Activated CD8-positive, alpha-beta memory T cell treated with anti-CD3 and anti-CD28 coated beads for 1 hour (primary cell): ENCODE measurements at places on chromosomes 3 and 15.
A peak's percentile ranks its signal among the peaks of the same experiment; 100 is the strongest.

DNA sequence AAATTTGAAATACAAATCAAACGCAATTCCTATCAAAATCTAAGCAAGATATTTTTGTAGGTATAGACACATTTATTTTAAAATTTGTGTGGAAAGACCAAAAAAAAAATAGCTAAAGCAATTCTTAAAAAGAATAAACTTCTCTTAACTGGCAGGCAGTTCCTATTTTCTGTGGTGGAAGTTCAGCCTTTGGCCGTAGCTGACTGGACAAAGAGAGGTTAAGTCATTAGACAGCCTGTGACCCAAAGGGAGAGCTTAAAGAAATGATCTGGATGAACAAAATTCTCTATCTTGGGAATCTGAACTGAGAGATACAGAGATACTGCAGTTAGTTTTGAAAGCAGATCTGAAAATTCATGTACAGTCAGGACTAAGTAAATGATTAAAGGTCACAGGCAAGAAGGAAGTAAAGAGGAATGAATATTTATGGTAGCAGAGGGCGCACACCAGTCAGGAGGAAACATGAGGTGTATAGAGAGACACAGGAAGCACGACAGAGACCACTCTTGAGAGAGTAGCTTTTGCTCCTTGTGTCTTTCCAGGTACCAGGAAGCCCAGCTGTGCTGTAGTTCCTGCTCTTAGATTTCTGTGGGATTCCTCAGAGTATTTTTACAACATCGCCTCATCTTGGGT lies 57.5 kb downstream of the TPRG1 start:
- DNase-seq = no peak

DNA sequence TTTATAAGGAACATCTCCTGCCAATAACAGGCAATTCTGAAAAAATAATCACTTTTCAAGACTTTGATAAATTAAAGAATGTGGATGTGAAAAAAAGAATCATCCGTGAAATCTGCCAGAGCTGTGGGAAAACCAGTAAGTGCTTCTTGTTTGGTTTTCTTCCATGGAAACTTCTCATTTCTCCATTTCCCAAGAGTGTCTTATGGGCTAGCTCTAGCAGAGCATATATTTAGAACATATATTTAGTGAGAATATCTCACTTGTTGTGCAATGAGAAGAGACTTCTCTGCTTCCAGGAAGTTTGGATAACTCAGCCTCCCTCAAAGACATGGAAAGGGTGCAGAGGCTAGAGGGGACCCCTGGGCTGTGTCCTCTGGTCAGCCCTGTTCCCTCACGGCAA lies 49.9 kb downstream of the COL6A5 start:
- DNase-seq = no peak

DNA sequence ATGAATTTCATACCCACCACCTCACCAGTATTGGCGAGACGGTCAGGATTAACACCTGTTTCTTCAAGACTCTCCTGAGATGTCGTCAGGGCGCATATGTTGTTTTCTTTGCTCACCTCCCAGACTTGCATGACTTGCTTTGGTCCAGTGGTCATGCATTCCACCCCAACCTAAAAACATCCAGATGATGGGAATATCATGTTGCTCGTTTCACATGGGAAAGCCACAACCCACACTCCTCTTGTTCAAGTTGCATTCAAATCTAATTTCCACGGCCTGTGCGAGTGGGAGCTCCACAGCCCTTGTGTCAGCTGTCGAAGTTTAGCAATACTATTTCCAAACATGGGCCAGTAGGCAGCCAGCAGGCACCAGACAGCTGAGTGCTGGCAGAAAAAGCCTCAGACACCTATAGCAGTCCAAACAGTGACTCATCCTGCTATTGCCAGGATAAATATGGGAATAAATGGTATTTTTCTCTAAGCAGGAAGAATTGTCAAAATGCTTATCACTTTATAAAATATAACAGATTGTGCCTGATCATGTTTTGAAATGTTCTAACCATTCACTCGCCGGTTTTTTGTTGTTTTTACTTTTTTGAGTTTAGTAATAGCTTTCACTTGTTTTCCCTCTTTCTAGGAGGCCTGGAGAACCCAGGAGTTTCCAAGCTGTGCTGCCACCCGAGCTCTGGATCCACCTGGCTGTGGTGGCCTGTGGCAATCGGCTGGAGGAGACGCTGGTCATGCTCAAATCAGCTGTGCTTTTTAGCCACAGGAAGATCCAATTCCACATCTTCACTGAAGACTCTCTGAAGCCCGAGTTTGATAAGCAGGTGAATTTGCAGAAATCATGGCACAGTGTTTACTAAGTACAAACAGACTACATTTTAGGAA lies 20.1 kb downstream of the GXYLT2 start:
- DNase-seq = no peak

- no peak for DNase-seq
These were observed 24.0 kb downstream of the STX19 start for GRCh38 chr3:94004301-94004910.

GRCh38 chr15:60375306-60375705 lies 22.5 kb downstream of the ANXA2 start:
- no peak for DNase-seq

DNA sequence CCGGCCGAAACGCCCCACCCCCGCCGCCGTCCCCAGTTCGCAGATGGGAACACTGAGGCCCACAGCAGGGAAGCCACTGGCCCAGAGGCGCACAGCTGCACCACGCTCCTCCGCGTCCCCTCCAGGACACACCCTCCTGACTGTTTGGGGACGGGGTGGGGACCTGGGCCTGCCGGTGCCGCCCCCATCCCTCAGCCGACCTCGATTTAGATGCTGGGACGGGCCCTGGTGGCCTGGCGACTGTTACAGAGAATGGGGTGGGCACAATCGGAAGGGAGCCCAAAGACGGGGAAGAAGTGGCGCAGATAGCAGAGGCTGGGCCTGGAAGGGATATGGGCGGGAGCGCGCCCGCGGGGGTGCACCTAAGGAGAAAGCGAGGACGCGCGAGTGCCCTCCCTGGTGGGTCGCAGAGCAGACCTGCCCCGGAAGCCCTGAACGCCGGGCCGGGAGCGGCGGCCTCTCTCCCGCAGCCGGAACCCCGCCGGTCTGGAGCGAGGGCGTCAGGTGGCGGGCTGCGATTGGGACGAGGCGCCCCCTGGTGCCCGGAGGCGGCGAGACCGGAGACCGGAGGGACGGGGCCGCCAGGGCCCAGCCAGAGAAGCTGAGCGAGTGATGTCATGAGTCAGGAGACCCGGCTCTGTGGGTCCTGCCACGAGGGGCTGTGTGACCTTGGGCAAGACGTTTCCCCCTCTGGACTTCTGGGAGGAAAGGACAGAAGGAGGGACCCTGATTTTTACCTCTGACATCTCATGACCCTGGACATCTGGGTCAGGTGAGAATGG lies 78.4 kb downstream of the IQSEC1 start:
- peak; percentile 59 for DNase-seq

DNA sequence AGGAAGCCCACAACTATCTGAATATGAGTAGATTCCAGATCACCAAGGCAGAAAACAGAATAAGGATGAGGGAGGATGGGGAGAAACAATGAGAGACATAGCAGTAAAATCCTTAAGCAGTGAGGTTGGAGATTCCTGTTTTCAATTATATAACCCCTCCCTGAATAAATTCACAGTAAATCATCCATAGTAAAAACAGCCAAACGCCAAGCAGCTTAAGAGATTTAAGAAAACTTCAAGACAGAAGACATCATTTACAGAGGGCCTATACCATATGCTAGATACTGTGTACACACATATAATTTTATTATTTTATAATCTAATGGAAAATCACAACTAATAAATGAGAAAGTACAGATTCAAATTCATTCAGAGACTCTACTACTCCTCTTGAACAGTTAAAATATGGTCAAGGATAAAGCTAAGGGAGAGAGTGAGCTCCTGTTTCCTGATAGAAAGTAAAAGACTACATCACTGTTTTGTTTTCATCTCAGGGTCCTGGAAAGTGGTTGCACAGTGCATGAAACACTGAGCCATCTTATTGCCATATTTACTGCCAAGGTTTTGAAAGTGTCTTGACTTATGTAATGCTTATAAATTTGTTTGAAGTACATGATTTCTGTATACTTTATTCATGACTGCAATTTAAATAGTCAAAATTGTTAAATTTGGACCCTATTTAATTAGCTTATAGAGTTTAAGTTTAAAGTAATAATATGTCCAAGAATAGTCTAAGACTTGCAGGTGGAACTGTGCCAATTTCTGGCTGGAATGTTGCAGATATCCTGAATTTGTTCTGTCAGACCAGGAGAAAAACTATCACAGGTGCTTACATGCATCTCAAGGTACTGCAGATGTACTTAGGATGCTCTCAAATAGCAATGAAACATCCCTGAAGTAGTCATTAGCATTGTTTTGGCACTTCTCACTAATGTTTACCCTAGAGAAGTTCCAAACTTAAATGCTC lies 141.4 kb downstream of the TBL1XR1 start:
- DNase-seq = no peak

DNA sequence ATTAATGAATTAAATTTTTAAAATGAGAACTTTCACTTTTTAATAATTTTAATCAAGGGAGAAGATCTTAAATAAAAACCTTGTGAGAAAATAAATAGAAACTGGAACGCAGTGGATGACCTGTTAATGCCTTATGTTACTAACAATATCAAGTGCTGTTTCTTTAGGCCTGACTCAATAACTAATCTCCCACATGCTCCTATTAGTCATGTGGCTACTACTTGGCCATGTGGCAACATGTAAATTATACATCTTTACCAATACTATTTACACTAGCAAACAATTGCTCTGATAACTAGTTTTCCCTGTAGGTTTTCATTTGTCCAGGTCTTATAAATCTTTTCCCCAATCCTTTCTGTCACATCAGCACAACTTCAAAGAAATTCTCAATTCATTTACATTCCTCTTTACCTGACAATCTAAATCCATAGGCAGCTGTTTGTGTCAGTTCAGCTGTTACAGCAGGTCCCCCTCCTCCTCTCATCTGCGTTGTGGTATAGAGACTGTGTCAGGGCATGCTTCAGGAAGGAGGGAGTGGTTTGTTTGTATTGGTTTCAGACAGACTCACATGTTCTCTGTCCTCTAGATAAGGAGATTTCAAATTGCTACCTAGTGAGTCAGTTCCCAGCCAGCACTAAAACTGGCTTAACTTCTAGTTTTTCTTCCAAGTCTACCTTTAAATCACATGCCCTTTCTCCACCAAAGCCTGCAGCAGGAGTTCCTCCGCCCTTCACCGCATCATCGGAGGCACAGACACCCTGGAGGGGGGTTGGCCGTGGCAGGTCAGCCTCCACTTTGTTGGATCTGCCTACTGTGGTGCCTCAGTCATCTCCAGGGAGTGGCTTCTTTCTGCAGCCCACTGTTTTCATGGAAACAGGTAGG lies 11.3 kb upstream of the C3orf52 start:
- DNase-seq = no peak

- no peak for DNase-seq
These were observed 513.2 kb upstream of the TBL1XR1 start for GRCh38 chr3:177710506-177710905.

GRCh38 chr3:31710123-31710803 lies 177.5 kb downstream of the STT3B start:
- no peak for DNase-seq
